NCI-H1105 treated with DMSO at 0.1 percent for 48 hours (cell line): ENCODE measurements at places on chromosomes 5 and 9.

DNA sequence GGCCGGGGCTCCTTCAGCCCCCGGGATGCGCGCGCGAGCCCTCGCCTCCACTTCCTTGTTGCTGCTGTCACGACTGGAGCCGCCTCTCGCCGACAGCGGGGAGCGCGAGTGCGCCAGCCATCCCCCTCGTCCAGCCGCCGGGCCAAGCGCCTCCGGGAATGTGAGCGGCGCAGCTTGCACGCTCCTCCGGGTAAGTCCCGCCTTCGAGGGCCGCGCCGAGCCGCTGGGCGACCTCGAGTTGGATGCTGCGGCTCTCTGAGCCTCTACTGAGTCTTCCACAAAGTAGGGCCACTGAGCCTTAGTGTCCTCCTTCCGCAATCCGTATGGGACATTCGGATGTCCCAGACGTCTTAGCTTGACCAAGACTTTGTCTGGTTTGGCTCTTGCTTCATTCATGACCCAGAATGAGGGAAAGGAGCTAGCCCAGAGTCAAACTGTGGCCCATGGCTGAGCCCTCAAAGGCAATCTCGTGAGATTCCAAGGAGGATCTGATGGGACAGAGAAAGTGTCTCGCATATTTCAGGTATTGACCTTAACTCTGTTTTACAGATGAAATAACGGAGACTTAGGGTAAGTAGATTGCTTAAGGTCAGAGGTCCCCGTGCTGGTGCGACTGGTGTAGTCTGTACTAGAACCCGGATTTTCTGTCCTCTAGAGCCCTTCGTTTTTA is 586 bp downstream of the HMGXB3 start:
- no peak for DNase-seq

DNA sequence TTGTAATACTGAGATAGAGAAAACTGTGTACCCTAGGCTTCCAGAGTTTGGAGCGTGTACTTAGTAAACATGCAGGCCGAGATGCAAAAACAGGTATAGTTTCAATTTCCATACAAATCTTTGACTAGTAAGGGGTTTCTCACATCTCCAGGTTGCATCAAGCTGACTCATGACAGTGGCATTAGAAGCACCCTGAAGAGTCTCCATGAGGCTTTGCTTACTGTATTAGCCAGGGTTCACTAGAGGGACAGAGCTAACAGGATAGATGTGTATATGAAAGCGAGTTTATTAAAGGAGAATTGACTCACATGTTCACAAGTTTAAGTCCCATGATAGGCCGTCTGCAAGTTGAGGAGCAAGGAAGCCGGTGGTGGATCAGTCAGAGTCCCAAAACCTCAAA is 275.3 kb upstream of the CDH6 start:
- no peak for DNase-seq

- no peak for DNase-seq
These were observed 29.0 kb downstream of the ANGPTL2 start for GRCh38 chr9:127093319-127094020.

GRCh38 chr9:18118268-18118667 is 355.7 kb upstream of the ADAMTSL1 start:
- no peak for DNase-seq

DNA sequence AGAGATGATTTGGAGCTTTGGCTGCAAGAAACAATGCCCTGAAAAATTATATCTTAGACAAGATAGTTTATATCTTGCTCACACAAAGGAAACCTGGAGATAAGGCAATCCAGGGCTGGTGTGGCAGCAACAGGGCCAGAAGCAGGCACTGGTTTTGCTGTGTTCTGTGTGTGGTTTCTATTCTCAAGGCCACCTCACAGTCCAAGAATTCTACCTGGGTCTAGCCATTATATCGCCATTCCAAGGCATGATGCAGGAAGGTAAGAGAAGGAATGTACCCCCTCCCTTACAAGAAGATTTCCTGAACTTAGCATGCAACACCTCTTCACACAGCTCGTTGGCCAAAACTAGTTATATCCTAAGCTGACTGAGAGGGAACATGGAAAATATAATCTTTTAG is 74.5 kb upstream of the MEGF10 start:
- DNase-seq: no peak

DNA sequence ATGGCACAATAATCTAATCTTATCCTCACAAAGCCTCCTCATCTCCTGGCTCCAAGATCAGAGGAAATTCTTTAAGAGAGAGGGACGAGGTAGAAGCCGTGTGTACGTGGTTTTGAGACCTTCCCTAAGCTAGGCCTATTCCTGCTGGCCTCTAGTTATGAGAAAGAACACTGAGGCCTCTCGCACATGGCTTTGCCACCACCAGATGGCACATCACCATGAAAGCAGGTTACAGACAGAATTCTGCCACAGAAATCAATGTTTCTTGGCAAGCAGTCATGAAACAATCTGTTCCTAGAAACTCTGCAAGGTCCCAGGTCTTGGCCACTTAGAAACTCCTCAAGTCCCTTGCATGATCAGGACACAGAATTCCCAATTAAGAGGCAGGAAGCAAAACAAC is 268.2 kb upstream of the TAS2R1 start:
- no peak for DNase-seq

GRCh38 chr5:135340568-135340967 is 58.5 kb downstream of the MACROH2A1 start:
- no peak for DNase-seq

GRCh38 chr9:2024888-2025782 is 10.0 kb downstream of the SMARCA2 start:
- no peak for DNase-seq

DNA sequence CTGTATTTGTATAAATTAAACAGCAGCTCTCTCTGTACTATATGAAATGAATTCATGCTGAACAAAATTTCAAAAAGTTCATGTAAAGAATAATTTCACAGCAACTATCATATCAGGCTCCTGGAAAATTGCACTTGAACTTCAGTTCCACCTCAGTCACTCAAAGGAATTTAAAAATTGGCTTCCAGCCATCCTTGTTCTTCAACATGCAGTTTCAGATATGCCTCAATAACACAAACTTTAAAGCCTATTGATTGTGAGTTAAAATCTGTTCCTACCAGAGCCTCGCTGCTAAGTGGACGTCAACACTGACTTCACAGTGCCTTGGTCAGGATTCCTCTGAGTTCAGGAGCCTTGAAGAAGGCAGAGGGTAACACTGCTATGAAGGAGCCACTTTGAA is 418.7 kb upstream of the WWC1 start:
- DNase-seq: no peak

GRCh38 chr5:132325691-132326090 is 31.5 kb downstream of the SLC22A4 start:
- no peak for DNase-seq

- no peak for DNase-seq
These were observed 14.7 kb downstream of the BRD8 start for GRCh38 chr5:138163721-138164120.

DNA sequence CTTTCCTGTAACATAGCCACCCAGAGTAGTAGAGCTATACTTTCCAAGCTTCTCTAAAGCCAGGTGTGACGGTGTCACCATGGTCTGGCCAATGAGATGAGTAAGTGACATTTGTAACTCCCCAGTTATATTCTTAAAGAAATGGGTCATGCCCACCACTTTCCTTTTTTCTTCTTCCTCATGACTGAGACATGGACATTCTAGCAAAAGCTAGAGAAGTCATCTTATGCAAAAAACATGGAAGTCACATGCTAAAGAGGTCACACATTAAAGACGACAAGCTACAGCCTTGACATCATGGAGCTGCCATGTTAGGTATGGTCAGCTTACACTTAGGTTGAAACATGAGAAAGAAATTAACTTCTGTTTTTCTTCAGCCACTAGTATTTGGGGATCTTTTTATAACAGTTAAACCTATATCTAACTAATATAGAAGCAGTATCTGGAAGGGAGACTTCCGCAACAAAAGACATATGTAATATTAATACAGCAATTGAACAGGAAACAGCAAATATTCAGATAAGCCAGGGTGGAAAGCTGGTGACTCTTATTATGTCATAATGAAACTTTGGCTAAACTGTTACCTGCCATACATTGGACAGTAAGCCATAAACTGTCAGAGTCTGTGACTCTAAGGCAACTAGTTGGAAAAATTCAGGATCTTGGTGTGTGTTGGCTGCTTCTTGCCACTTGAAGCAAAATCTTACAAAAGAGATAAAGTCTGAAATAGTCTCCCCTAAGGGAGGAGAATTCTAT is 54.7 kb upstream of the SNX2 start:
- no peak for DNase-seq

DNA sequence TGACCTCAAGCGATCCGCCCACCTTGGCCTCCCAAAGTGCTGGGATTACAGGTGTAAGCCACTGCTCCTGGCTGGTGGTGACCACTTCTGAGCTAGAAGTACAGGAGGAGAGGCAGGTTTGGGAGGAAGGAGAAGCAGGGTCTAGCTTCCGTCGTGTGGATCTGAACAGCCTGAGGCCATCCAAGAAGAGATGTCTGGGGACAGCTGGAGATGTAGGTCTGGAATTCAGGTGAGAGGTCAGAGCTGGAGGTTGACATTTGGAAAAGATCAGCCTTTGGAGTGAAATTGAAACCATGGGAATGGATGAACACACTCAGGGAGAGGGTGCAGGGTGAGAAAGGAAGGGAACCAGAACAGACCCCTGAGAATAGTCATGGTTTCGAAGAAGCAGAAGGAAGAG is 33.2 kb upstream of the GGTA1 start:
- no peak for DNase-seq

DNA sequence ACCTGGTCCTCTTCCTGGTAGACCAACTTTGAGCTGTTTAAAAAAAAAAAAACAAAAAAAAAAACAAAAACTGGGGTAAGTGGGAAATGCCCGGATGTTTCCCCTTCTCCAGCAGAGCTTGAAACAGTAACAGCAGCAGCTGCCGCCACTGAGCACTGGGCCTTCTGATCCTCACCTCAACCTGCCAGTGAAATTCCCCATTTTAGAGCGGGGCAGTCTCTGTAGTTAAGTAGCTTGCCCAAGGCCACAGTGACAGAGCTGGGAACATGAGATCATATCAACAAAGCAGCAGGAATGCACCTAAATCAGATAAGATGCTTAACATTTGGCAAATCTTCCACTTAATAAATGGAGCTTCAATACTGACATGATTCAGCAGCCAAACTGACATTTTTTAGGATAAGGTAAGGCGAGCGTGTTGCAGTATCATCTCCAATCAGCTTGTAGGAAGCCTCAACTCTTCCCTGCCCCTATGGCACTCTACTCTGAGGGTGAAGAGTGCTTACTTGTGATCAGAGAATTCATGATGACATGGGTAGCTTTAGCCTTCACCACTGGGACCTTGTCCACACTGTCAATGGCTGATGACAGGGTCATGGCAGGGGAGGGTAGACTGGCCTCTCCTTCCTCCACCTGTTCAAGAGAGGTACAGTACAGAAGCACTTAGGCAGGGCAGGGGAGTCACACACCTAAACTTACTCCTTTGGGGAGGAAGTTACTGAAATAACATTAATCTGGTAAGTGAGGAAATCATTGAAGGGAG is 9.3 kb downstream of the KIAA1191 start:
- DNase-seq: no peak

- no peak for DNase-seq
These were observed 19.6 kb upstream of the ROPN1L start for GRCh38 chr5:10421896-10422691.

DNA sequence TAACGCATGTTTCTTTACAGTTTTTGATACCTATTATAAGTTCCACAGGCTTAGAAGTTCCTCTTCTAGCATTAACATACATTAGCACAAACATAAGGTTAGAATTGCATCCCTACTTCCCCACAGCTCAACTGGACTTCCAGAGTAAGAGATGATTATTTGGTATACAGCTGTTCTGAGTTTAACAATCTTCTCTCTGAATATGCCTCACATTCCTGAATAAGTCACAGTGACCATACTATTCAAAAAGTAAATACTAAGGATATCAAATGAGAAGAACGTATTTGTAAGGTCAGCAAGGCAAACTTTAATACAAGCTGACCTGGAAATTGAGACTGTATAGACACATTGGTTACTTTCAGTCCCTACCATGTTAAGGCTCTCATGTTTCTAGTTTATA is 21.3 kb downstream of the NR6A1 start:
- no peak for DNase-seq

- peak; percentile 23 for DNase-seq
These were observed at the start of gene CFAP77 for GRCh38 chr9:132409828-132410528. CFAP77 (plus strand) TSS chr9:132410211; CDS start chr9:132410272, 61 bp downstream.

- DNase-seq: no peak
These were observed 347.0 kb upstream of the SLC30A5 start for GRCh38 chr5:68746643-68747420.

DNA sequence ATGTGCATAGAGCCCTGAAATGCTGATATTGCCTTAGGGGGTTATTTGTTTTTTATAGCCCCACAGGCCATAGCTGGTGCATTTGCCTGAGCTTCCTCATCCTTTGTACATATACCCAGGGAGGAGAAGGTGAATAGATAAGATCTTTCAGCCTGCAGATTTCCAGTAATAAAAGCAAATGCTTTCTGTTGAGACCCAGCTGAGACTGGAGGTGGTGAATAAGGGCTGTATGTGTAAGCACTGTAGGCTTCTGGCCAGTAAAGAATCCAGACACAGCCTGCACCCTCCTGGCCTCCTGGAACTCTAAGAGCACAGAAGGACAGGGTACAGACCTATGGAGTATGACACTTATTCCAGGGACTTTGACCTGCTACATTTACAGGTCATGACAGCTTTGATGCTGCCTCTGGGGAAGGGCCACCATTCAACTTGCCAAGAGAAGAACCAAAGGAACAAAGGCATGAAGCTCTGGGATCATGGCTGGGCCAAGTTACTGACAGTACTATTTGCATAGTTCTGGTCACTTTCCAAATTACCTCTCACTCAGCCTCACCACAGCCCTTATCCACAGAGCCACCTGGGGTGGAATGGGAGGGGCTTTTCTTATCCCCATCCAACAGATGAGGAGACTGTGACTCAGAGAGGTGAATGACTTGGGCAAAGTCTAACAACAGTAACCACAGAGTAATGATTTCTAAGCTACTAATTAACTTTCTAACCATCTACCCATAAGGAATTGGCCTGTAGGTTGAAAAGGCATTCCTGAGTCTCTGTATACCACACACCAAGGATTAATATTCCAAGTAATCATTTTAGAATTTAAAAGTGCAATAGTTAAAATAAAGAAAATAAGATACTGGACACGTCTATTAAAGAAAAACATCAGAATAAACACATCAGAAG is 604.5 kb upstream of the KLF4 start:
- DNase-seq: no peak

DNA sequence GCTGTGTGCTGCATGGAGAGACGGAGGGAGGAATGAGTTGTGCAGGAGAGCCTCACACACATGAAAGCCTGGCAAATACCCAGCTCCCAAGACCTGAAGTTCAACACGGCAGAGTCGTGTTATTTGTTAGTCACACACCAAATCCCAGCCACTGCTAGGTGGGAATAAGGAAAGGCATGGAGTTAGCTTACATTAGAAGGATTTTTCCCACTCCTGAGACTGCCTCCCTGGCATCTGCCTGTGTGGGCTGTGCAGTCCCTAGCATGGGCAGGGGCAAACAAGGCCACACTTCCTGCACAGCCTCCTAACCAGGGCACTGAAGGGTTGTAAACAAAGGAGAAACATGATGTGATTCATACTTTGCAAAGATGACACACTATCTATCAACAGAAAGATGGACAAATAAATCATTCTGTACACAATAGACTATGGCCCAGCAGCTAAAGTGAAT is 306.8 kb downstream of the SPOCK1 start:
- no peak for DNase-seq
